Stimulated activated naive CD8-positive, alpha-beta T cell treated with anti-CD3 and anti-CD28 coated beads, Interleukin-15, amount 100 ng/mL, for 72 hours (primary cell): ENCODE measurements at places on chromosomes 13 and 19.
A peak's percentile ranks its signal among the peaks of the same experiment; 100 is the strongest.

DNA sequence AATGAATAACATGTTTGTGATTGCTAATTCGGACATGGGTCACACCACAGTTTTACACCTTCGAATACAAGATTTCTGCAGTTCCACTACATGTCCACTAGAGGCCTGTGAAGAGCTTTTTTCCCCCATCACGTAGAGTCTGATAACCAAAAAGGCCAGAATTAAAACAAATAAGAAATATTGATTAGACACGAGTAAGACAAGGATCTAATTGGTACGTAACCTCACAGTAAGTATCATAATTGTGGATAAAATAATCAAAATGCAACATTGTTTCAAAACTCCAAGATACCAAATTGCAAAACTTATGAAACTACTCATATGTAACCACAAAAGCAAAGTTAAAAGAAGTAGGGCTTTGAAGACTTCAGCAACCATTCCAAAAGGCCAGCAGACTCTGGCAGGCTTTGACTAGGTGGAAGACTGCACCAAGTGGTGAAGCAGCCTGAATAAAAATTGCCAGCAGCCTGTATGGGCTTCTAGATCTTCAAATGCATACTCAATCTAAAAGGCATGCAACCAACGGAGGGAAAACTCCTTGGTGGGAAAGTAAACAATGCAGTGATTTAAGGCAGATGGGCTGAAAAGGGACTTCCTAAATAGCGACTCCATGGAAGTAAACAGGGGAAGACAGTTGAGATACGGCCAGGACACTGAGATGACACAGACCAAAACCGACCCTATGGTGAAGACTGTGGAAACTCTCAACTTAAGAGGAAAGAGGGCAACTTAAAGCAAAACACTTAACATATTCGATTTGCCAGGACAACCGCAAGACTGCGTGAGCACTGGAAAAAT, 56.7 kb downstream of the STARD13 start:
- DNase-seq = peak; percentile 14

- DNase-seq = no peak
Observed at GRCh38 chr13:112907286-112907685, 61.7 kb upstream of the MCF2L start.

DNA sequence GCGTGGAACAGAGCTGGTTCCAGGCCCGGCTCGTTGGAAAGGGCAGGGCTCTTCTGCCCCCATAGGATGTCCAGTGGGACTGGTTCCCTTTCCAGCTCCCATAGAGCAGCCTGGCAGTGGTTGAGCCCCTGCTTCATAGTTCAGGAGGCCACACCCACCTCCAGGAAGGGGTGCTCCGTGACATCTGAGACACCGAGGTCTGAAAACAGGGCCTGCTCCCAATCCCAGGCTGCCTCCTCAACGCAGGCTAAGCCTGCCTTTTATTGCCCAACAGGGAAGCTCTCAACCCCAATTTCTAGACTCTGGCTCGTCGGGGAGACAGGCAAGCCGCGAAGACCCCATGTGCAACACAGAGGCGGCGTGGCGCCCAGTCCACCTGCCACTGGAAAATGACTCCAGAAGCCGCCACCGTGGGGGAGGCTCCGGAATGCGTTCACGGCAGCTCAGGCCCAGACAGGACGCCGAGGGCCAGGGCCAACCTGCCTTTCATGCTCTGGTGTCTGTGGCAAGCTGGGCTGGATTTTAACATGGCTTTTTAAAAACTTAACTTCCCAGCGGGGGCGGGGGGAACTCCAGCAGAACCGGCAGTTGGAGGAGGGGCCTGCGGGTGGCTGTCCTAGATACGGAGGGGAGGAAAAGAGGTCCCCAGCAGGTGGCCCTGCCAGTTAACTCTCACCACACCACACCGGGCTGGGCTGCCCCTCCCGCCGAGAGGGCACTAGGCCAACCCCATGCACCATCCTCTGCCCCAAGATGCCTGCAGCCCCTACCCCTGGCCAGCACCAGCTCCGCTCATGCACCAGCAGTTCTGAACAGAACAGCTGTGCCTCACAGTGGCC, 17.9 kb upstream of the TINCR start:
- peak; percentile 70 for DNase-seq

- DNase-seq = no peak
Observed at GRCh38 chr19:33296488-33296971, 5.8 kb downstream of the CEBPA start.

GRCh38 chr13:32141462-32141861, 109.9 kb downstream of the FRY start:
- no peak for DNase-seq

- DNase-seq = no peak
Observed at GRCh38 chr19:8056533-8056932, 4.0 kb downstream of the CCL25 start.
